ENCODE measurements at places on chromosomes 7 and 10.

- no peak for DNase-seq
These were observed 283.8 kb upstream of the SHH start for GRCh38 chr7:156095908-156096539.

DNA sequence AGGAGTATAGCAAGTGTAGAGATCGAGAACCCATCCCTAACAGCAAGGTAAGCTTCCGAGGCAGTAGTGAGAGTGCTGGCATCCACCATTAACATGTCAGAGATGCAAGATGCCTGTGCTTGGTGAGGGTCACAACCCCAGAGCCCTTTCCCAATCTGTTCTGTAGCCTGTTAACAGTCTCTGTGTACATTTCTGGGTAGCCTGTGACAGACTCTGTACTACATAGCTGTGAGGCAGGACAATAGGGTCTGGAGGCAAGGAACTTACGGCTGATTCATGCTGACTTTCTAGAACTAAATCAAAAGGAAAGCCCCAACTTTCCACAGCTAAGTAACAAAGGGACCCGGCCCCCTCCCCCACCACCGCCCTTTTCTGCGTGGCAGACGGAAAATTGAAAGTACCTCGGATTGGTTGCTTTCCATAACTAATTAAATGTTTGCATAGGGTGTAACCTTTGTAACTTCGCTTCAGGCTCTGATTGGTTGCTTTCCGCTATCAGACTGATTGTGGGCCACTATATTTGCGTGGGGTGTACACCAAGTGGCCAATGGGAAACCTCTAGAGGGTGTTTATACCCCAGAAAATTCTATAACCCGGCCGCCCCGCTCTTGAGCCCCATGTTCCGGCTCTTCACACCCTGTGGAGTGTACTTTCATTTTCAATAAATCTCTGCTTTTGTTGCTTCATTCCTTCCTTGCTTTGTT lies 1.4 kb upstream of the TMEM168 start:
- no peak for DNase-seq

- DNase-seq, result no peak
These were observed 4.0 kb upstream of the CREB5 start for GRCh38 chr7:28408105-28408959.

DNA sequence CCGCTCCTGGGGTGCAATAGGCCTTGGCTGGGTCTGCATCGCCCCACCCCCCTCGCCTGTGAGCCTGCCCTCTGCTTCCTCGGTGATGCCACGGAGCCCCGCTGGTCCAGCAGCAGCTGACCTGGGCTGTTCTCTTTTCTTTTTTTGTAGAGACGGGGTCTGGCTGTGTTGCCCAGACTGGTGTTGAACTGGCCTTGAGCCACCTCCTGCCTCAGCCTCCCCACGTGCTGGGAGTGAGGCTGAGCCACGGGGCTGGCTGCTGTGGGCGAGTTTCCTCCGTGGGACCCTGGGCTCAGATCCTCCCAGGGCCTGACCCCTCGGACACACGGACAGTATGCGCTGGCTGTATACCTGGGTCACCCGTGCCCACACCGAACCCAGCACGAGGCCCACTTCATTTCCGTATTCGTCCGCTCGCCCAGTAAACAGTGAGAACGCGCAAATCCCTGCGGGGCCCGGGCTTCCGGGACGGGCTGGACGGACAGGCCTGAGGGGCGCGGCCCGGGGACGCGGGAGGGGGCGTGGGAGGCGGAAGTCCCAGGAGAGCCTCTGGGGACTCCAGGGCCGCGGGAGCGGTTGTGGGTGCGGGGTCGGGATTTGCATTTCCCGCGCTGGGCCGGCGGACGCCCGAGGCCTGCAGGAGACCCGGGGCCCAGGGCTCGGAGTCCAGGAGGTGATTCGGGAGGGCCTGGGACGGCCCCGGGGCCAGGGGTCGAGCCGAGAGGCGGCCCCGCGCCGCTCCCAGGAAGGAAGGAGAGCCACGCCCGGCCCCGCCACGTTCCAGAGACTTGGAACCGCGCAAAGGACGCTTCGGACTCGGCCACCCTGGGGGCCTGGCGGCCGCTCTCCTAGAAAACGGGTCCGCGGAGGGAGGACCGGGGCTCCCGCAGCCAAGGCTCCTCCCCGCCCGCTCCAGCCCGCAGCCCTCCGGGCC lies 57.7 kb upstream of the DNAJB6 start:
- no peak for DNase-seq

GRCh38 chr10:100128951-100129350 lies 47.3 kb upstream of the CPN1 start:
- DNase-seq, result no peak

DNA sequence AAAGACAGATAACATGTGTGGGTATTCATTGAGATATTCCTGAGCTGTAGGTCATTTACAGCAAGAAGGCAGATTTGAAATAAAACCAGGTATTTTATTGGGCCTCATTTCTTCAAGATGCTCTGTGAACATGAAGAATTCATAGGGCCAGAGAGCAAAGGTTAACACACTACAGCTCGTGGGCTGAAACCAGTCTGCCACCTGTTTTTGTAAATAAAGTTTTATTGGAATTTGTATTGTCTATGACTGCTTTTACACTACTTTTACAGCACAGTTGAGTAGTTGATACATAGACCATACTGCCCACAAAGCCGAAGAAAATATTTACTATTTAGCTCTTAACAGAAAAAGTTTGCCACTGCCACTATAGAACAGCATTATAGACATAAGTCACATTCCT lies 22.1 kb upstream of the LIPA start:
- DNase-seq, result no peak

GRCh38 chr7:42714356-42714755 lies 197.5 kb downstream of the C7orf25 start:
- no peak for DNase-seq

- no peak for DNase-seq
These were observed 47.5 kb upstream of the AGR3 start for GRCh38 chr7:16929146-16929762.

DNA sequence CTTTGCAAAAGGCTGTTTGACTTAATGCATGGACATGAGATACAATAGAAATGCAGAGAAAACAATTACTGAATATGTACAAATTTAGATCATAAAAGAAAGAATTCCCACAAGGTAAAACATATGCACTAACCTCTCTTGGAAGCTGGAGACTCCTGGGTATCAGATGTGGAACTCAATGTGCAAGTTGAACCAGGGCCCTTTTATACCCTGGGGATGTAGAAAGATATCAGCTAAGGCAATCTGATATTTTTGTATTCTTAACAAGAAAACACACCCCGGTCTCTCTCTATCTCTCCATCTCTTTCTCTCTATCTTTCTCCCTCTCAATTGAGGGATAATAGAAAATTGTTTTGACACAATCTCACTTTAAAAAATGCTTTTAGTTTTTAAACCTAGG lies at the start of gene IDI2:
IDI2 (minus strand) TSS at position 177 of the 400 bp plus-strand sequence. CDS start 1,136 bp downstream, outside the sequence.
- DNase-seq, result no peak

GRCh38 chr10:76302481-76302880 lies 871.1 kb downstream of the LRMDA start:
- DNase-seq, result peak; percentile 29

- peak; percentile 78 for DNase-seq
These were observed 196.0 kb upstream of the TMEM72 start for GRCh38 chr10:44715136-44715535.

DNA sequence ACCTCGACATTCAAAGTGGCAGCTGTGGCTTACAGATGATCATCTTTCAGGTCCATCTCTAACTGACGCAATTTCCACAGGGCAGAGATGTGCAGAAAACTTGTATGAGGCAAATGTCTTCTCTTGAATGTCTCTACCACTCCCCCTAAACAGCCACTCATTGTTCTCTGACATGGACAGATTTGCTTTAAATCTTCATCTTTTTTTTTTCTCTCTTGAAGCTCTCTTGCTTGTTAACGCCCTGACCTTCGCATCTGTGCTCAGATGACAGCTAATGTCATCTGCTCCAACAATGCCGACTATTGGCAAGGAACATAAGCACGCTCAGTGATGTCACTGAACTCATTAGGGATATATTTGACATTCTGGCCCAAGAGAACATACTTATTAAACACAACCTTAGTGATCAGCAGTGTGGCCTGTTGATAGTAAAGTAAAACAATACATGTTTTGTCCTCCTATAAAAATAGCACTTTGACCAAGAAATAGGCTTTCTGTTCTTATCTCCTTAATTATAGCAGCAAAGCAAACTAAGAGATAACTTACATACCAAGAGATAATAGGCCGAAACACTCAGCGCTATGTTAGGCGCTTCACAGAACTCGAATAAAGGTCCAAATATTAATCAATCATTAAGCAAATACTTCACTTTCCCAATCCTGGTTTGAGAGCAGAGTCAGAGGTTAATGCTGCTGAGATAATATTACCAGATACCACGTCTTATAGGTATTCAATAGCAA lies 583.5 kb downstream of the PARD3 start:
- DNase-seq, result no peak

DNA sequence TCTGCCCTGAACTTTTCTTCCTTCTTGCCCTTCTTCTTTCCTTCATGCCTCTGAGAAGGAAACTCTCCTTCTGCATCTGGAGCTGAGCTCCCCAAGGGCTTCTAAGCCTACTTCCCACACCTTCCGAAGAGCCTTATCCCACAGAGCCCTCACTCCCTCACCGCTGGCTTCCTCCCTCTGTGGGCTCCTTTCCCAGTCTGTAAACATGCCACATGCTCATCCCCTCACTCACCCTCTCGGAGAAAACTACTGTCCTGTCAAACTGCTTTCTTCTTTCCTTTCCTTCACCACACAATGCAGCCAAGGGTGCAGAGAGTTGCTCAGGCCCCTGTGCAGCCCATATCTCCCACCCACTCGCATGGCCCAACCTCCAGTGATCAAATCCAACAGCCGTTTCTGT lies 18.1 kb downstream of the ANKRD16 start:
- DNase-seq, result no peak

- DNase-seq, result no peak
These were observed 41.2 kb downstream of the TBC1D12 start for GRCh38 chr10:94443549-94443948.

DNA sequence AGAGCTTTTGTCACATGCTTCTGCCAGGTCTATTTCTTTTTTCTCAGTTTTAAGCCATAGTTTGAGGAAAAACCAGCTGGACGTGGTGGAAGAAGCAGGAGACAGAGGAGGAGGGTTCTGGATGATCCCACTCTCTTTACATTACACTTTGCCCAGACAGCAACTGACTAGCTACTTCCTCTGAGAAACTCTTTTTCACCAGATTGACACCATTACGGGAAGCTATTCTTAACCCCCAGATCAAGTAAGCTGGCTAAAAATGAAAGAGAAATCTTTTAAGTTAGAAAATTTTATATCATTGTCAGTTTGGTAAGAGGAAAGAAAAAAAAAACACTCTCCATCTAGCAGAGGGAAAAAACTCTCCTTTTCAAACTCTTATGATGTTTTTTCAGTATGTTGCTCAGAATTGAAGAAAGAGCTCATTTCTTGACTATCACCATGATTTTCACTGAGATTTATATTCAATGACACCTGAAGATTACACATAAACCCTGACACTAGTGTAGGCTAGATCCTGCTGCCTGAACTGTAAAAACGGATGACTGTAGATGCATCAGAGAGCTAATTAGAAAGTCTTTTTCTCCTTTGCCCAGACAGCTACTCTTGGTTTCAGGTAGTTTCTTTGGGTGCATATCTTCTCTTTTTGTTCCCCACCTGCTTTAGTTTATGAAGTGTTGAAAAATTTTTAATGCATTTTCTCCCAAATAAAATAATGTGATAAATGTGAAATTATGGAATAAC lies 203.1 kb downstream of the TFEC start:
- DNase-seq, result no peak

- no peak for DNase-seq
These were observed 10.1 kb downstream of the TEX36 start for GRCh38 chr10:125672884-125673283.

GRCh38 chr7:128437426-128438332 lies 18.0 kb upstream of the HILPDA start:
- no peak for DNase-seq

- no peak for DNase-seq
These were observed 109.4 kb downstream of the TRIM24 start for GRCh38 chr7:138569418-138569817.

- DNase-seq, result peak; percentile 65
These were observed 237.8 kb downstream of the SEMA3E start for GRCh38 chr7:83410989-83411591.

GRCh38 chr10:78169214-78169613 lies 135.6 kb downstream of the RPS24 start:
- DNase-seq, result no peak

- DNase-seq, result peak; percentile 57
These were observed 65.4 kb downstream of the TACC2 start for GRCh38 chr10:122054048-122055025.

DNA sequence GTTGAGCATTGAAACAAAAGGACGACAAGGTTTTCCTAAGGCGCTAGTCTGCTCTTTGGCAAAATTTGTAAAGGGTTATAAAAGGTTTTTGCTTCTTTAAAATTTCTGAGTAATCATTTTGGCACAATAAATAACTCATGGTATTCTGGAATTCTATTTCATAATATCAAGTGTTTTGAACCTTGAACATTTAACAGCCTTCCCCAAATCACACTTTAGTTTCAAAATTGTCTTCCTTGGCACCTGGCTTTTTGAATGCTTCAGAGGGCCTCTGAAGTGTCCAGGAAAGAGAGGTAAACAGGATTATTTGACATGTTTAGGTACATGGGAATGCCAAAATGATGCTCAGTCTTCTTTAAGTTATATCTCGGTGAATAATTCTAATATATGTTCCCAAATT lies 220.8 kb downstream of the PHF14 start:
- no peak for DNase-seq

GRCh38 chr10:104277785-104278184 lies 8.8 kb downstream of the GSTO2 start:
- no peak for DNase-seq

DNA sequence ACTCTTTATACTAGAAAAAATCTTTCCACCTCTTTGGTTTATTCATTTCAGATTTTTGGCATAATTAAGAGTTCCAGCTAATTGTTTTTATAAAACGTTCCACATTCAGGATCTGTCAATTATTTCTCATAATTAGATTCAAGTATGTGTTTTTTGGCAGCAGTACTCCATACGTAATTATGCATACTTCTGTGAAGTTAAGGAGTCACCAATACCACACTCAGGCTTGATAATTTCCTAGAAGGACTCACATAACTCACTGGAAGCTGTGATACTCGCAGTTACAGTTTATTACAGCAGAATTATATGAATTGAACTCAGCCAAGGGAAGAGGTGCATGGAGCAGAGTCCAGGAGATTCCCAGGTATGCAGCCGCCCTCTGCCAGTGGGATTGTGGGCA lies 290.5 kb upstream of the AKR1E2 start:
- no peak for DNase-seq

DNA sequence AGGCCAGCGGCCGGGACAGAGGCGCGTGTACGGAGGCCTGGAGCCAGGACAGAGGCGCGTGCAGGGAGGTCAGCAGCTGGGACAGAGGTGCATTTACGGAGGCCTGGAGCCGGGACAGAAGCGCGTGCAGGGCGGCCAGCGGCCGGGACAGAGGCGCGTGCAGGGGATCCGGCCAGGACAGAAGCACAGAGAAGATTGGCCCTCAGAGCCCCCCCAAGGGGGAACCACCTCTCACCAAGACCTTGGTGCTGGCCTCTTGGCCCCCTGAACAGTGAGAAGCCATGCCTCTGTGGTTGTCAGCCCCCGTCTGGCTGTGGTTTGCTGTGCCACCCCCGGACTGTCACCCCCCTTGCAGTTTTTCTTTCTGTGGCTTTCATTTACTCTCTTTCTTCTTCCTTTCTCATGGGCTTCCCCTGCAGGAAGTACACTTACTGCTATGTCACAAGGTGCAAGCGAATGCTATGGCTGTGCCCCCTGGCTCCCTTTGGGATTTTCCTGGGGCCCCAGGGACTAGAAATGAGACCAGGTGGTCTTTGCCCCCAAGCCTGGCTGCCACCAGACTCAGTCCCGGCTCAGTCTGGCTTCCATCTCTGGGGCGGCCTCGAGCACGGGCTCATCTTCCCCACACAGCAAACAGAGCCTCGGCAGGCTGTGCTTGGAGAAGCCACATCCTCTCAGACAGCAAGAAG lies 41.1 kb downstream of the INSIG1 start:
- DNase-seq, result no peak

All from astrocyte of the spinal cord (primary cell).